Eye (tissue), 1 donor: ENCODE measurements at places on chromosomes 1 and 21.

- no peak for DNase-seq
Observed at GRCh38 chr1:202901555-202901954, 12.6 kb upstream of the RABIF start.

- peak; percentile 42 for DNase-seq
Observed at GRCh38 chr1:6459850-6460265, 6.1 kb downstream of the TNFRSF25 start.

GRCh38 chr21:42373196-42373907, 7.0 kb upstream of the TFF1 start:
- no peak for DNase-seq

DNA sequence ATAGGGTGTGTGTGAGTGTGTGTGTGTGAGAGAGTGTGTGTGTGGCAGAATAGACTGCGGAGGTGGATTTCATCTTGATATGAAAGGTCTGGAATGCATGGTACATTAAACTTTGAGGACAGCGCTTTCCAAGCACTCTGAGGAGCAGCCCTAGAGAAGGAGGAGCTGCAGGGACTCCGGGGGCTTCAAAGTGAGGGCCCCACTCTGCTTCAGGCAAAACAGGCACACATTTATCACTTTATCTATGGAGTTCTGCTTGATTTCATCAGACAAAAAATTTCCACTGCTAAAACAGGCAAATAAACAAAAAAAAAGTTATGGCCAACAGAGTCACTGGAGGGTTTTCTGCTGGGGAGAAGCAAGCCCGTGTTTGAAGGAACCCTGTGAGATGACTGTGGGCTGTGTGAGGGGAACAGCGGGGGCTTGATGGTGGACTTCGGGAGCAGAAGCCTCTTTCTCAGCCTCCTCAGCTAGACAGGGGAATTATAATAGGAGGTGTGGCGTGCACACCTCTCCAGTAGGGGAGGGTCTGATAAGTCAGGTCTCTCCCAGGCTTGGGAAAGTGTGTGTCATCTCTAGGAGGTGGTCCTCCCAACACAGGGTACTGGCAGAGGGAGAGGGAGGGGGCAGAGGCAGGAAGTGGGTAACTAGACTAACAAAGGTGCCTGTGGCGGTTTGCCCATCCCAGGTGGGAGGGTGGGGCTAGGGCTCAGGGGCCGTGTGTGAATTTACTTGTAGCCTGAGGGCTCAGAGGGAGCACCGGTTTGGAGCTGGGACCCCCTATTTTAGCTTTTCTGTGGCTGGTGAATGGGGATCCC, 18.3 kb upstream of the HDAC1 start:
- no peak for DNase-seq

DNA sequence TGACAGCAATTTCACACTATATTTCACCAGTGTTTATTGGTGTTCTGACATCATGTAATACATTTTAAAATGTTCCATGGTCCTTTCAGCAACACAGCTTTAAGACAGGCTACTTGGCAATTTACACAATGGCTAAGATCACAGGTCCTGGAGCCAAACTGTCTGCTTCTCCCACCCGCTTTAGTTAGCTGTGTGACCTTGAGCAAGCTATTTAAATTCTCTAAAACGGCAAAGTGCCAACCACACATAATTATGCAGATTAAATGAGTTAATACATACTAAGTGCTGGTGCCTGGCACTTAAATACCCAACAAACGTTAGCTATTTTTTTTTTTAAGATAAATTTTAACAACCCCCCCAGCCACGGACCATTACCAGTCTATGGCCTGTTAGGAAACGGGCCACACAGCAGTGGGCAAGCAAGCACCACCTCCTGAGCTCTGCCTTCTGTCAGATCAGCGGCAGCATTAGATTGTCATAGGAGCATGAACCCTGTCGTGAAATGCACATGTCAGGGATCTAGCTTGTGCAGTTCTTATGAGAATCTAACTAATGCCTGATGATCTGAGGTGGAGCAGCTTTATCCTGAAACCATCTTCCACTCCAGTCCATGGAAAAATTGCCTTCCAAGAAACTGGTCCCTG, 26.9 kb downstream of the SOD1 start:
- no peak for DNase-seq

DNA sequence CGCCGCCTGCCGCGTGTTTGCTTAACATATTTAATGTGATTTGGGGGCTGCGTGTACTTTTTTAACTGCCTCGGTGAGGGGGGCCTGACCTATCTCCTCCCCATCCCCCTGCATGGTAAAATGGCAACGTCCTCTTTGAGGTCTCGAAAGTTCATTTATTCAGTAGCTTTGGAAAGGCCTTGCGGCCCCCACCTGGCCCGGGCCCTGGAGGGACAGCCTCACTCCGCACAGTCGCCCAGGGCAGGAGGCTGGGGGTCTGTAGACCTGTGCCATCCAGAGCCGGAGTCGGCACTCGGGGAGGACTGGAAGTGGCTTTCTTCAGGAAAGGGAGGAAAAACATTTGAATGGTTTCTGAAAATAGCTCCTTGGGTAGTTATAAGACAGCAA, 38.0 kb upstream of the ACTRT2 start:
- DNase-seq = no peak

DNA sequence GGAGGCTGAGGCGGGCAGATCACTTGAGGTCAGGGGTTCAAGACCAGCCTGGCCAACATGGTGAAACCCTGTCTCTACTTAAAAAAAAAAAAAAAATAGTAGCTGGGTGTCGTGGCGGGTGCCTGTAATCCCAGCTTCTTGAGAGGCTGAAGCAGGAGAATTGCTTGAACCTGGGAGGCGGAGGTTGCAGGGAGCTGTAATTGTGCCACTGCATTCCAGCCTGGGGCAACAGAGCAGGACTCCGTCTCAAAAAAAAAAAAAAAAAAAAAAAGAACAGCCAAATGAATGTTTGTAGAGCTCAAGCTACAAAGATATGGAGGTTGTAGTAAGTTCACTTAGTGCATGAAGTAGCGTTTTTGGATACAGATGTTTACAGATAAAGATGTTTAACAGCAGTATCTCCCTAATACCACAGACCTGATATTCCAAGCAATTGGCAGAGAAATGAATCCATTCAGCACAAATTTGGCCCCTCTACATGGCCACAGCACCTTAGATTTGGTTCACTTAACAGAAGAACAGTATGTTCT, 49.5 kb upstream of the IPO9 start:
- no peak for DNase-seq

GRCh38 chr1:16167331-16168143, 11.7 kb upstream of the EPHA2 start:
- peak; percentile 89 for DNase-seq

GRCh38 chr1:169508432-169509338, 22.9 kb upstream of the SLC19A2 start:
- no peak for DNase-seq

DNA sequence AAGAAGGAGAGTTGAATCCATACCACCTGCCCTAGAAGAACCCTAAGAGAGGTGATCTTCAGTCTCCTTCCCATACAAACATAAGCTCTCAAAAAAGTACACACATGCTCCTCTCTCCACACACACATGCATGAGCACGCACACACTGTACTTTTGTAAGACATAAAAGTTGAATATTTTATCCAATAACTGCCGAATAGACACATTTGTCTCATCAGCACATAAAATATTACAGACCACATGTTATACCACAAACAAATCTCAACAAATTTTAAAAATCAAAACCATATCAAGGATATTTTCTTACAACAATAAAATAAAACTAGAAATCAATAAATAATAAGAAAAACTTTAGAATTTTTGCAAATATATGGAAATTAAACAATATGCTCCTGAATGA, 2.7 kb downstream of the SPRR1A start:
- DNase-seq = no peak

- DNase-seq = no peak
Observed at GRCh38 chr1:81585371-81585770, 215.4 kb upstream of the ADGRL2 start.

DNA sequence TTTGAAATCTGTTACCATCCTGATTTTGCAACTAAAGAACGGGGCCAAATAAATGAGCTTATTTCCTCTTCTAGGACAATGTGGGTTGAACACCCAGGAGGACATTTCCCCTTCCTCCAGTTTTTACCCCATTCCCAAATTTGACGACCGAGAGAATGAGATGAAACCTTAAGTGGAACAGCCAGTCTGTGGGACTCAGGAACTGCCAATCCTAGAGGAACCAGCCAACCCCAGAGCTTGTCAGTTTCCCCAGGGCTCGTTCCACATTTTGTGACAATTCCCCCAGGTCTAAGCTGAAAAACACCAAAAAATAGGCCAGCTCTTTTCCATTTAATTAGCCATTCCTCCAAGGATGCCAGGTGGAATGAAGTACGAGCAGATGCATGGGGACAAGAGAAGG, 21.3 kb upstream of the MAPKAPK2 start:
- DNase-seq = no peak

- no peak for DNase-seq
Observed at GRCh38 chr1:165054627-165055026, 301.9 kb downstream of the LMX1A start.

GRCh38 chr21:39434950-39435349, 10.6 kb downstream of the LCA5L start:
- DNase-seq = no peak

GRCh38 chr1:225812488-225813213, 2.7 kb downstream of the EPHX1 start:
- no peak for DNase-seq

DNA sequence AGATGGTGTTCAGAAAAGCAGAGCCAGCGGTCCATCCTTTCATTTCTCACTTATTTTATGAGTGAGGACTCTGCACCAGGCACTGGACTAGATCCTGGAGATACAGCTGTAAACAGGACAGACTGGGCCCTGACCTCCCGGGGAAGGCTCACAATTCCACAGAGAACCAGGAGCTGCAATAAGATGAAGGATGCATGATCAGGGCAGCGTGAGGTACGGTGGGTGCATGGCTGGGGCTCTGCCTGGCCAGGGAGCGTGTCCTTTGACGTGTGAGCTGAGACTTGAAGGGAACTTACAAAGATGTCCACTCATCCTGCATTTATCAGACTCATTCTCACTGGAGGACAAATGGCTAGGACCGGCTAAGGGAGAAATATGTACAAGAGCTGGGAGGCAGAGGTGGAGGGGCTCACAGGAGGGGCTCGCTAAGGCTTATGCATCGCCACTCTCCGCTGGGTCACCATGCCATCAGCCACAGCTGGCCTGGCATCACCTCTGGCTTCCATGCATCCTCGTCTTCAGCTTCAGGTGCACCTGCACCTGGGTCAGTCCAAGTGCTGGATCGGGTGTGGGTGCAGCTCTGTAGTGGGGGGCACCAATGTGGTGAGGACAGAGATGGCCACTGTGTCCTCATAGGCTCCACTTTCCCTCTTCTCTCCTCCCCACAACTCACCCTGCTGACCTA, 213.9 kb downstream of the TOMM20 start:
- no peak for DNase-seq

DNA sequence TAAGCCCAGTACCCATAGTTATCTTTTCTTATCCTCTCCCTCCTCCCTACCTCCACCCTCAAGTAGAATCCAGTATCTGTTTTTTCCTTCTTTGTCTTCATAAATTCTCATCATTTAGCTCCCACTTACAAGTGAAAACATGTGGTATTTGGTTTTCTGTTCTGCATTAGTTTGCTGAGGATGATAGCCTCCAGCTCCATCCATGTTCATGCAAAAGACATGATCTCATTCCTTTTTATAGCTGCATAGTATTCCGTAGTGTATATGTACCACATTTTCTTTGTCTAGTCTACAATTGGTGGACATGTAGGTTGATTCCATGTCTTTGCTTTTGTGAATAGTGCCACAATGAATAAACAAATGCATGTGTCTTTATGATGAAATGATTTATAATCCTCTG, 55.2 kb downstream of the PRKACB start:
- no peak for DNase-seq

- peak; percentile 12 for DNase-seq
Observed at GRCh38 chr1:89364954-89365550, 1.2 kb downstream of the GBP6 start.

DNA sequence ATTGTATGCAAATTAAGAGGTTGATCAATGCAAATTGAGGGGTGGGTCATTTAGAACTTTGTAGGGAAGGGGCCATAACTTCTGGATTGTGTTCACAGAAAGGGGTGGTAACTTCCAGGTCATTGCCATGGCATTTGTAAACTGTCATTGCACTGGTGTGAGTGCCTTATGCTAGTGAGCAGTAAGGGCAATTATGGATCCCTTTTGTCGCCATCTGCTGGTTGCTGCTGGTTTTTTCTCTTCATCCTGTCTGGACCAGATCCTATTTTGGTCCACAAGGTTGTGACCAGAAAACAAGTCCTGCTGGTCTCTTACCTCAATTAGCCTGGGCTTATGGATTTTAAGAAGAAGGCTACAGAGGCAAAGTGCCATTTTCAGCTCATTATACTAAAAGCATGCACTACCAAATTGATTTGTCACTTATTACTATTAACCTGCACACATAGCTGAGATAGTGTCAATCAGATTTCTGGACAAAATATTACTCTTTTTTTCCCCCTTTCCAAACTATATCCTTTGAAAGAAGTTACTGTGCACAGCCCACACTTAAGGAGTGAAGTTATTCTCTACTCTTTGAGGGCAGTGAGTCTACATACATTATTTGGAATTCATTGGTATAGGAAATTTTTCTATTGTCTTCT, 196.2 kb downstream of the ZC3H11B start:
- DNase-seq = peak; percentile 80

DNA sequence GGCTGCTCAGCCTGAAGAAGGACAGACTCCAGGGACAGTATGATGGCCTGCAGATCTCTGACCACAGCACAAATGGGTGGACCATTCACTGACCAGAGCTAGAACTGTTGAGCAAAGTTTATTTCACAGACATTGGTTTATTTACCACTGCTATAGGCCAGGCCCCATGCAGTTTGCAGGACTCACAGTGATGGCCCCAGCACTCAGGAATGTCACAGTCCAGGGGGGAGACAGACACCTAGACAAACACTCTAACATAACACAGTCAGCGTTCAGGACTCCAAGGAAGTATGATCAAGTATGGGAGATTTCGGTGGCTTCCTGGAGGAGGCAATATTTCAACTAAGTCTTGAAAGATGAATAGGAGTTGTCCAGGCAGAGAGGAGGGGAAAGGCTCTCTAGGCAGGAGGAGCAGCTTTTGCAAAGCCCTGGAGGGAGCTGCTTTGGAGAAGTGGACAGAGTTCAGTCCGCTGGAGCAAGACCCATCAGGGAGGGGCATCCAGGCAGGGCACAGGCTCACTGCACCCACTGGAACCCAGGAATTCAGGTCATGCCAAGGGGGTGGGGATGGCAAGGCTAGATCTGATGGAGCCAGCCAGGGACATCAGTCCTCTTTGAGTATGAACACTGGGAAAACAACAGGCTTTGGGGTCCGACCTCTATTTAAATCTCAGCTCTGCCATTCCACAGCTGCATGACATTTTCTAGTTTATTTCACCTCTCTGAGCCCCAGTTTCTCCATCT, 454.3 kb downstream of the MATN1 start:
- no peak for DNase-seq

DNA sequence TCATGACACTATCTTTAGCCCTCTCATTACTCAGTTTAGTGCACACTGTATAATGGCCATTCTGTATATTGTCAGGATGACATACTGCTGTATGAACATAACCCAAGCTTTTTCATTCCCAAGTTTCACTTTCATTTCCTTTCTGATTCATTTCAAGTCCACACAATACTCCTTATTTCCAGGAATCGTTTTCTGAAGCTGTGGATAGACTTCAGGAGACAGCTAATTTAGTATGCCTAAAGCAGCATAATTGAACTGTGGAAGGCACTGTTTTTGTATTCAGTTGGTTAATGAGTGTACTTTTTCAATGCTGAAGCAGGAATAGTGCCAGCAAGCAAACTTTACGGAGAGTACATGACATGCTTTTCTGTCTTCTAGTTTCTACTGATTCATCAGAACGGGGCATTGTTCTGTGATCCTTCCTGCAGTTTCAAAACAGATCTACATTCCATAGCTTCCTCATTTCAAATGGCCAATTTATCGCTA, 578.5 kb upstream of the ZP4 start:
- DNase-seq = no peak

- DNase-seq = no peak
Observed at GRCh38 chr1:88736633-88737248, 52.7 kb downstream of the PKN2 start.
